ENCODE measurements at places on chromosomes 12 and 14.
A peak's percentile ranks its signal among the peaks of the same experiment; 100 is the strongest.

GRCh38 chr14:104931771-104932675, 7.3 kb downstream of the PLD4 start:
- no peak for DNase-seq

GRCh38 chr12:11765421-11765816, 115.9 kb downstream of the ETV6 start:
- no peak for DNase-seq

GRCh38 chr12:2337031-2338010, 284.5 kb downstream of the CACNA1C start:
- DNase-seq = no peak

DNA sequence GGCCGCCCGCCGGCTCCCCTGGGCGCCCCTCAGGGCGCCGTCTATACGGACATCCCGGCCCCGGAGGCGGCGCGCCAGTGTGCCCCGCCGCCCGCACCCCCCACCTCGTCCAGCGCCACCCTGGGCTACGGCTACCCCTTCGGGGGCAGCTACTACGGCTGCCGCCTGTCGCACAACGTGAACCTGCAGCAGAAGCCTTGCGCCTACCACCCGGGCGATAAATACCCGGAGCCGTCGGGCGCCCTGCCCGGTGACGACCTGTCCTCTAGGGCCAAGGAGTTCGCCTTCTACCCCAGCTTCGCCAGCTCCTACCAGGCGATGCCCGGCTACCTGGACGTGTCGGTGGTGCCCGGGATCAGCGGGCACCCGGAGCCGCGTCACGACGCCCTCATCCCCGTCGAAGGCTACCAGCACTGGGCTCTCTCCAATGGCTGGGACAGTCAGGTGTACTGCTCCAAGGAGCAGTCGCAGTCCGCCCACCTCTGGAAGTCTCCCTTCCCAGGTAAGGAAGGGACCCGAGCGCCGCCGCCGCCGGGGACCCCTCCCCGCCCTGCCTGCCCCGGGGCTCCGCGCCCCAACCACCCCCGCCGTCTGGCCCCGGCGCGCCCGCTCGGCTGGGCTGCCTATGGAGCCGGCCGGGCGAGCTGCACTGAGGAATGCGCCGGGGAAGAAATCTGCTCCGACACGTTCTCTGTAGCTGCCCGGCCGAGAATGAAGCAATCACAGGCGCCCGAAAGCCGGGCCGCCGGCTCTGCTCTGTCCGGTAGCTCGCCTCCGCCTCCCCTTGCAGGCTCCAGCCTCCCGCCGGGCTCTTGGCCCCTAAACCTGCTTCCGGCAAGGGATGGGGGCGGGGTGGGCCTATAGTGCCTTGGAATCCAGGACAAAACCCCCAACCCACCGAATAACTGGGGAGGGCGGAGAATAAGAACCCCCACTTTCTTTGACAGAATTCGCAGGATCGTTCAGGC, 794 bp downstream of the HOXC13 start:
- no peak for DNase-seq

DNA sequence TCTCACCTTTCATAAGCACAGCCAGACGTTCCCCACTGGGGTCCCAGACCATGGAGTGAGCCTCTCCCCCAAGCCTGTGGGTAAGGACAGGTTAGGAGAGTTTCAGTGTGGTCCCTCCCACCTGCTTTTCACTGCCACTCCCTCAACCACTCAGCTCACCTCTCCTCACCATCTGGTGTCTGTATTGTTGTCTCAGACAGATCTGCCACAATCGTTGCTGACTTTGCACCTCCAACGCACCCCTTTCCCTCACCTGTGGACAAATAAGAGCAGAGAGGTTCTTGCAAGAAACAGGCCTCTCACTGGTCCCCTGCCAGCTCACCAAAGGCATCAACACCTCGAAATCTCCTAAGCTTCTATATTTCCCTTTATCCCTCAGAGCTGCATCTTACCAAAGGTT, 8.8 kb downstream of the MYG1 start:
- DNase-seq = no peak

DNA sequence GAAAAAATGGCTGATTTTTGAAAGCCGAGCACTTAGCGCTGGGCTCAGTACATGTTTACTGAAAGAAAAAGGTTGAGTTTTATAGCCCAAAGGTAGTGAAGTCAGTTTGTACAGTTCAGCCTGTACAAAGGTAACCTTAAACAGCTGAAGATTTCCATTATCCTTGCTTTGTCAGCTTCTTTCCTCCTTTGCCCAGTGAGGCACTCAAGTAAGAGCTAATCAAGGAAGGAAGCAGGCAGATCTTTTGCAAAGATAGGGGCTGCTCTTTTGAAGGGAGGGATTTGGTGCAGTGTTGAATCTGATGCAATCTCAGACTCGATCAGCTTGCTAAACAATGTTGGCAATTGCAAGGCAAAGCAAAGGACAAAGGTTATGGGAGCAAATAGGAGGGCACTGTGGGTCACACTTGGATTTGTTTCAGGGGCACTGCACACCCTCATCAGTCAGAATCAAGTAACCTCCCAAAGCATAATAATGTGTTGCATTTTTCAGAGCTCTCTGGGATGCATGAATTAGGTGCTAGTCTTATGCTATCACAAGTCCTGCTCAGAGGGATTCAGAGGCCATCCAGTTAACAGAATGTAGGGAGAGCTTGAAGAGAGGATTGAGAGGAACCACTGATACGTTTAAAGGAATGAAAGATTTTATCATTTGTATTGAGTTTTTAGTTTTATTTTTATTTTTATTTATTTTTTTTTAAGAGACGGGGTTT, 44.4 kb downstream of the ANO6 start:
- DNase-seq = no peak

GRCh38 chr14:60815371-60815770, 80.8 kb downstream of the MNAT1 start:
- peak; percentile 84 for DNase-seq

DNA sequence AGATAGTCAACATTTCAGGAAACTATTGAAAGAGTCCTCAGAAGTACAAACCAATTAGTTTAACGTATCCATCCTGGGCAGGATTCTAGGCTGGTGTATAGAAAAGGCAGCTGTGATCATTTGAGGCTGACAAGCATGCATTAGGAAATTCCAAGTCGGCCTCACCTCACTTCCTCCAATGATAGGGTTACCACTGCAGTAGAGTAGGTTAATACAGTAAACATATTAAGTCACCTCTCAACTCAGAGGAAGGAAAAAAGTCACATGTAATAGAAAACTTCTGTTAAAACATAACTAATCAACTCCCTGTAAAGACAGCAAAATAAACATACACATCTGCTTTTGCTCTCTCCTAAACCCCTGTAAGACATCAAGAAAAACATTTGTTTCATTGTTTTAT, 33.5 kb downstream of the MED13L start:
- DNase-seq = no peak

GRCh38 chr12:64207453-64207852, 14.6 kb downstream of the KICS2 start:
- no peak for DNase-seq

- DNase-seq = no peak
Observed at GRCh38 chr14:32908196-32909084, 30.2 kb upstream of the NPAS3 start.

All from OCI-LY7 (cell line).